ENCODE measurements at places on chromosomes 3 and 15.

GRCh38 chr3:152219216-152219615 is 49.5 kb upstream of the MBNL1 start:
- no peak for DNase-seq

DNA sequence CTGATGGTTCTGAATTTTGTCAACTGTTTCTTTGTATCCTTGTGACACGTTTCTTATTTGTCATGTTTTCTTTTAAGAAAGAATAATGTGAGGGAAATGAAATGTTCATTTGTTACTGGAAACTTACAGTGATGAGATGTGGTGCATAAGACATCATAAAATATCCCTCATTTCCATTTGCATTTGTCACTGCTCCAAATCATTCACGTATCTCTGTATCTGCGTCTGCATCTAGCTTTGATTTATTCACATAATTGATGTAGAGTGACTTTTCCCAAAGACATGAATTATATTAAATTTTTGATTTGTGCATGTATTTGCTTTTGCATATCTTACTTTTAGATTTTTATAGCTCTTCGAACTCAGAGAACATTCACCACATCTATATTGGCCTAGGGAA is 66.8 kb downstream of the CHL1 start:
- no peak for DNase-seq

- DNase-seq: no peak
Measured at GRCh38 chr15:65115542-65115941, 542 bp upstream of the UBAP1L start.

- no peak for DNase-seq
Measured at GRCh38 chr3:137121704-137122314, 164.0 kb downstream of the IL20RB start.

GRCh38 chr15:101123222-101123910 is 128.5 kb downstream of the CHSY1 start:
- no peak for DNase-seq
